Amniotic epithelial cell (primary cell): ENCODE measurements at places on chromosomes 2 and 18.

GRCh38 chr2:66579186-66580126 lies 144.5 kb downstream of the MEIS1 start:
- DNase-seq = no peak

DNA sequence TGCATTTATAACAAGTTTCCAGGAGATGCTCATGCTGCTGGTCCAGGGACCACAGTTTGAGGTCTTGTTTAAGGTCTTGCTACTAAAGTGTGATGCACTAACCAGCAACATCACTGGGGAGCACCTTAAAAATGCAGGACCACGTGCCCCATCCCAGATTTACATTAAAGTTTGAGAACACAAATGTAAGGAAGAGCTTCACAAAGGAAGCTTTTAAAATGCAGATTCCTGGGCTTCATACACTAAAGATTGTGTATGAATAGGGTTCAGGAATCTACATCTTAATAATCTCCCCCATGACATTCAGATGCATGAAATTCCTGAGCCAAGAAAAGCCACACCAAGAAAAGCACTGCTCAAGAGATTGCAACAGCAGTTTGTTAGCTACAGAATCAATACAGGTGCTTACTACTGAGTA lies 235.3 kb upstream of the TANK start:
- no peak for DNase-seq

DNA sequence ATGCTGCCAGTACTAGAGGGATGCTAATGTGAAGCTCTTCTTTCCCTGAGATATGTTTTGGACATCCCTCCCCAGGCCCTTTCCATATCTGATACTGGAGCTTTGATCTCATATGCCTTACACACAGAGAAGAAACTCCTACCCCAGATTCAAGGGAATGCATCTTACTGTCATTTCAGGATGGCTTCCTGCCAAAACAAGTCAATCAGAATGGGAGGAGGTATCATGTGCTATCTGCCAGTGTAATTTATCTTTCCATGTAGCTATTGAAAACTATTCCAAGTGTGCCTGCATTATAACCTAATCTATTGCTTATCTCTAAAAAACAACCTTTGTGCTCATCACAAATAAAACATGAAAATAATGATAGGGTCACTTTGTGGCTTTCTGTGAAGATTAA lies 269.9 kb upstream of the SETBP1 start:
- no peak for DNase-seq

- no peak for DNase-seq
These were observed 67.0 kb downstream of the TTC21B start for GRCh38 chr2:165886487-165887146.

GRCh38 chr2:79887747-79888374 lies 375.0 kb downstream of the CTNNA2 start:
- peak; percentile 65 for DNase-seq

- DNase-seq = peak; percentile 96
These were observed 16.7 kb downstream of the LHCGR start for GRCh38 chr2:48738806-48739205.

DNA sequence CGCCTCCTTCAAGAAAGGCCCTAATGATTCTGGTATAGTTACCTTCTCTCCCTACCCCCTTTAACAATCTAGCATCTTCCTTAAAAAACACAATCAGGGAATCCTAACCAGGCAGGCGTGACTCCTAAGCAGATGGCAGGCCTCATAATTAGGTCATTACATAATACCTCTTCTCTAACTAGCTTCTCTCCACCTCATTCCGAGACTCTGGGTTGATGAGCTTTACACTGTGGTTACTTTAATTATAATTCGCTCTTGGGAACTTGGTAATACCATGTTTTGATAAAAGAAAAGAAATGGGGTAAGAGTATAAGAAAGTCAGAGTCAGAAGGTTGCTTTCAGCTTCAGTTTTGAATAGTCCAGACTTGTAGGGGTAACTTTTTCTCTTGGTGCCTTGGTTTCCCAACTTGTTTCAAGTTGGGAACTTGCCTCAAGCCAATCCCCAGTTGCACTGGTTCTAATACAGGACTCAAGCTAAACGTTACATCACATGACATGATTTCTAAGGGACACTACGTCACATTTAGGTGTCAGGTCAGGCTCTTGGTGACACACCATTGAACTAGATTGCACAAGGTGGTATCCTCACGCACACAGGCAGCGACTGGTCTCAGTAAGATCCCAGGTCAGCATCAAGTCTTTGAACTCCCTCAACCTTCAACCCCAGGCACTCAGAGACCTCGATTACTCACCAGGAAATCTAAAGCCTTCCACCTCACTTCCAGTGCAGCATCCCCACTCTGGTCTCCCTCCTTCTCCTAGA lies 59.2 kb downstream of the AAK1 start:
- no peak for DNase-seq

GRCh38 chr2:169822036-169822435 lies 2.7 kb downstream of the METTL5 start:
- DNase-seq = no peak

- no peak for DNase-seq
These were observed 21.0 kb downstream of the APOB start for GRCh38 chr2:21022792-21023367.

DNA sequence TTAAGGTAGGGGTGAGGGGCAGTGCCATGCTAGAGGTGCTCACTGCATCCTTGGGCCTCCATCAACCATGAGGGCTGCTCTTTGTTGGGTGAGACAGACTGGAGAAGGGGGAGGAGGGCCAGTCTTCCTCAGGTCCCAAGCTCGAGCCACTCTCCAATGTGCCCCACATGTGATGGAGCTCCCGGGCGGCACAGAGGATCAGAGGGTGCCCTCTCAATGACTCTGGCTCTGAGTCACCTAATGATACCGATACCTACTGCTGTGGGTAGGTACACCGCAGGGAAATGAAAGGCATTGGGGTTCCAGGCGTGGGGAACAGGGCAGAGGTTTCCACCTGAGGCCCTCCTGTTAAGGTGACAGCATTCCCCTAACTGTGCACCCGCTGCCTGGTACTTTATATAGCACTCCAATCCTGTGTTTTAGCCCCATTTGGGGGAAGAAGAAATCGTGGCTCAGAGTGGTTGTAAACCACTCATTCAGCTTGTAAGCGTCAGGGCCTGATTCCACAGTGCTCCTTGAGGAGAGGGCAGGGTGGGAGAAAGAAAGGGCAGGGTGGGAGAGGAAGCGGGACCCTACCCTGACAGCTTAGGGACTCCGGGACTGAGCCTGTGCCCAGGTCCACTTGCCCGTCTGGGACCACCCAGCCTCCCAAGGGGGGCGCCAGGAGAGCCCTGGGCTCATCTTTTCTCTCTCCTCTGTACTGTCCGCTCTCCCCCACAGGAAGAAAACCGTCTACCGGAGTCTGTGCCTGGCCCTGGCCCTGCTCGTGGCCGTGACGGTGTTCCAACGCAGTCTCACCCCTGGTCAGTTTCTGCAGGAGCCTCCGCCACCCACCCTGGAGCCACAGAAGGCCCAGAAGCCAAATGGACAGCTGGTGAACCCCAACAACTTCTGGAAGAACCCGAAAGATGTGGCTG lies 1.8 kb downstream of the B3GNT7 start:
- no peak for DNase-seq

DNA sequence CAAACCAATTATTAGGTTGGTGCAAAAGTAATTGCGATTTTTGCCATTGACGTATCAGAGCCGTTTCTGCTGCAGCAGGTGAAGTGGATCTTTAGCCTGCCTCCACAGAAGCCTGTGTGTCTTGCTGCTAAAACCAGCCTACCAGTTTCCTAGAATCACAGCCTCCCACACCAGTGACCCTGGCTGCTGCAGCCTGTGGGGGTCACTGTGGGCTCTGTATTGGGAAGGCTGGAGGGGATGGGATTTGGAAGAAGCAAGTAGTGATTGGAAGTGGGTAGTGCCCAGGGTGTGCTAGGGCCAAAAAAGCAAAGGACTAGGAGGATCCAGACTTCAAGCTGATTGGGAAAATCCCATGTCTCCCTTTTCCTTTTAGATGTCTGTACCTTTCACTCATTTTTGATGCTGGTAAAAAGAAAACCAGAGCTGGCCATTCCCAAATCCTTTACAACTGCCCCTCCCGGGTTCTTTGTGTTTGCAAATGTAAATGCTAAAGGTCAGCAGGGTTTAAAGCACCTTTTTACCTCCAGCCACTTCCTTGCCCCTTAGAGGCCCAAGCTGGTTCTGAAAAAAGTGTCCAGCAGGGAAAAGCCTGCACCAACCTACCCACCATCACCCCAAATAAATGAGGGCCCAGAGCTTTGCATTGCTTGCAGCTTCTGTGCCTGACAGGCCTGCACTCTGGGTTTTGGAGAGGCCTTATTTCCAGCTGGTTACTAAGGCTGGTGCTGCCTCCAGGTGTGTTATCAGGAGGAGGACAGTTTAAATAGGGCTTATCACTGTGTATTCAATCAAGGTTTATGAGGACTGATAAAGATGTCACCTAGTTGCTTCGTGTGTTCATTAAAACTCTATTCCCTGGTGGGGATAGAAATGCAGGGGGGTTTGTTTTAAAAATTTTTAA lies 172.0 kb downstream of the MIB1 start:
- DNase-seq = no peak

GRCh38 chr2:39091543-39091942 lies 29.3 kb downstream of the SOS1 start:
- no peak for DNase-seq

- DNase-seq = no peak
These were observed 225.8 kb downstream of the RNF152 start for GRCh38 chr18:61666876-61667590.

DNA sequence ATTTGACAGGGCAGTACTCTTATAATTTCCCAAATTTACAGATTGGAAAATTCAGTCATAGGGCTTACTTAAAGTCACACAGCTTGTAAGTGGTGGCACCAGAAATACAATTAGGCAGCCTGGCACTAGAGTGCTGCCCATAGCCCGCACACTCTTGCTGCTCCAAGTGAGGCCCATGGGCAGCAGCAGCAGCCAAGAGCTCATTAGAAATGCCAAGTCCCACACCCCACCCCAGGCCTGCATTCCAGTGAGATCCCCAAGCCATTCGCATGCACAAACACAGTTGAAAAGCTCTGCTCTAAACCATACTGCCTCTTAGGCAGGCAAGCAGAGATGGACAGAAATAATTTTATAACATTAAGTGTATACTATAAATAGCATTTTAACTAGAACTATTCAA lies 379.3 kb upstream of the PKDCC start:
- DNase-seq = no peak

DNA sequence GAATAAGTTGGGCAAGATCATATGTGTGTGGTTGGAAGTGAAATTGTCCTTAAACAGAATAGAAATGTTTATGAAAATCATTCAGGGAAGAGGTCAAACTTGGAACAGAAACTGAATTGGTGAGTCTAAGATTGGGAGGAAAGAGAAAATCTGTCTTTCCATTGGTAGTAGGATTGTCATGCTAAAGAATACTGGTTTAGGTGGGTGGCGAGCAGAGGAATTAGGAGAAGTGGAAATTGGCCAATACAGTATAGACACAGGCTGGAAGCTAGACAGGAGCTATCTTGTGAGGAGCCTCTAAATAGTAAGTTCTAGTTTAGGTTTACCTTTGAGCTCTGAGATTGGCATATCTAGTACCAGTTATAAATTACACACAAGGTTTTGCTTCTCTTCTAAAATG lies 80.9 kb upstream of the KYNU start:
- DNase-seq = no peak

GRCh38 chr2:49664827-49665226 lies 510.5 kb upstream of the FSHR start:
- no peak for DNase-seq

- DNase-seq = no peak
These were observed 115.4 kb downstream of the CCDC141 start for GRCh38 chr2:178934571-178934970.

DNA sequence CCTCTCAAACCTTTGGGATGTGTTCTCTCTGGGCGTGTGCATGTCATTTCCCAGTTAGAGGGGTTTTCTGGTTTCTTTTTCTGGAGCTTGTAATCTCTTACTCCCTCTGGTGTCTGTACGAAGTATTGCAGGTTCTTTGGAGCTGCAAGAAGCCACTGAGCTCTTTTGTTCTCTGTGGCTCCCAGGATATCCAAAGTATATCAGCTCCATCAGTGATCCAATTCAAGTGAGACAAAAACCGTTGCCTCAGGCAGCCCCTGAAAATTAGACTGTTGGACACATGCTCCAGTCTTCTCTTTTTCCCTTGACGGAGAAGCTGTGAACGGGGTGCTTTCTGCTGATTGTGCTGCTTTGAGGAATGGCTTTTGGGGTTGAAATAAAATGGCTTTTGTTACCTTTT lies 59.0 kb upstream of the LDLRAD4 start:
- peak; percentile 60 for DNase-seq

GRCh38 chr2:60447943-60448342 lies 105.5 kb downstream of the BCL11A start:
- DNase-seq = no peak

DNA sequence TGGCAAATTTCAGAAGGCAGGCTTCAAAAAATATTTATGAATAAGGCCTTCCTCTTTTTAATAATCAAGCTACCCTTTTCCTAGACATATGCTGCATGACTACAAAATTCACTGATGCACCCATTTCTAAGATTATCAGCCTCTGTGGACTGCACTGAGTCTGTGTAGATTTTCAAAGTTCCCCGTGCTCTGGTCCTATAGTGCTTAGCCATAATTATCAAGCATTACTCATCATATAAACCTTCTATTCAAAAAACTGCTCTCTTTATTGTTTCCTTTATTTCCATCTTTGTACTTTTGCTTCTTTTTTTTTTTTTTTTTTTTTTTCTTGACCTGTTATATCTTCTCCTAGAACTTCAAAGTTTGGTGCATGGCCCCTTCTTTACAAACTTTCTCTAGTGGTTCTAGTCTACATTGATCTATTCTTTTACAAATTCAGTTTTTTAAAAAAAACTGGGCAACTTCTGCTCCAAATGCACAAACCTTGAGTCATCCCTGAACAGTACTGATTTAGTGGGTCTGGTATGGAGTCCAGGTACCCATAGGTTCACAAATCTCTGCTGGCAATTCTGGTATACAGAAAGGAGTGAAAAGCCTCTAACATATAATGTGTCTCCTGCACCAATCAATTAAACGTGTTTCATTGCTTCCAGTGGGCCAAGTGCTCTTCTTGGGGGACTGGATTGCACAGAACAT lies 481.9 kb downstream of the NUP35 start:
- no peak for DNase-seq

DNA sequence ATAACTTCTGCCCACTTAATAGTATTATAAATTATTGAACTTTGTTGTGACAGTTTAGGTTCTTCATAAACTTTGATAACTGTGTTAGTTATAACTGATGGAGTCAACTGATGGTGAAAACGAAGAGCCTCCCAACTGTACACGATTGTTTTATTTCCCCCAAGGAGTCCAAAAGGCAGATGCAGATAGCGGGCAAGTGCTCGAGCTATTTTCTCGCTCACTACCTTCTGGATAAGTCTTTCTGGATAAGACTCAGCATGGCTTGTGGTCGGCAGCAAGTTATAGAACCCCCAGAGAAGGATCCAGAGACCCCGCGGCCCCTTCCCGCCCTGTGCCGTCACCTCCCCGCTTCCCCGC lies 517 bp downstream of the GCFC2 start:
- DNase-seq = peak; percentile 46
